H1 (cell line): ENCODE measurements at places on chromosomes 6 and 20.

DNA sequence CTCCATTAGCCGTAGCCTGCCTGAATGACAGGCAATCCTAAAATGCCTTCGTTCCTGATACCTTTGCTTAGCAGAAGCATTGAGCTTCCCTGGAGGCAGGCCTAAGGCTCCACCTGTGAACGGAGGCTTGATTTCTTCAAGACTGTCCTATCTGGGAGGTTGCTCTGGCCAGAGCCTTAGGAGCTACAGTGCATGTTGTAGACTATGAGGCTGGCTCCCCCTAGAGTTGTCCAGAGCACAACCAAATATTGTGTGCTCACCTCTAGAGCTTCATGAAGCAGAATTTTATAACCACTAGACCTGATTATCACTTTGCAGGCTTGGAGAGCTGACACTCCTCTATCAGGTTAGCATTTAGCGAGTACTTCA lies 217.8 kb downstream of the MAFB start:
- peak; percentile 17 for DNase-seq

DNA sequence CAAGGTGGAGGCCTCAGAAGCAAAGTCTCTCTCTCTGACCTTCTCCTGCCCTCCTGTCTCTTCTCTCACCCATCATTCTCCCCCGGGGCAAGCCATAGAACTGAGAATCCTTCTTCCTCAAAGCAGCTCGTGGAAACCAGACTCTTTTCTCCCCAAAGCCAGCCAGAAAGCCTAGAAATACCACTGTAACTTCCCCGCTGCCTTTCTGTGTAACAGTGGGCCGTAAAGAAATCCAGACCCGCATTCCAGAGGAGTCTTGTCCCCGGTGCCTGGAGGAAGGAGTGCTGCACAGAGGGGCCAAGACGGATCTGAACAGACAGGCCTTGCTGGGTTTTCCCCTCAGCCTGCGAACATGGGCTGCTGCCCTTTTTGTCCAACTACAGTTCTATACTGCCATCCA lies 977 bp upstream of the SLC22A2 start:
- DNase-seq: no peak

- DNase-seq: no peak
These were observed 41.9 kb upstream of the RNF8 start for GRCh38 chr6:37311741-37312473.

DNA sequence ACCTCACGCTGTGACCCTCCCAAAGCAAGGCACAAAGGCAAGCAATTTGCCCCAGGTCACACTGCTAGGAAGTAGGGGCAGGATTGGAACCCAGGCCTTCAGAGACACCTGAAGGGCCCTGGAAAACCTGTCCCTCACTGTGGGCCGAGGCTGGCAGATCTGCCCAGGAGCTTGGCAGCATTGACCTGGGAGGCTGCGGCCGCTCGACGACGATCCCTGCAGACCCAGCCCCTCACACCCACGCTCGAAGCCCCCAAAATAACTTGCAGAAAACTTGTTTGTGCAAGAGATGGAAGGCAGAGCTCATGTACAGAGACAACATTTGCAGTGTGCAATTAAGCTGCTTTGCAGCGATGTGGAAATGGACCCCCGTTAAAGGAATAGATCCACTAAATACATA lies 251.4 kb downstream of the TAF4 start:
- no peak for DNase-seq

GRCh38 chr20:62120990-62121775 lies 1.1 kb upstream of the LSM14B start:
- DNase-seq: no peak

DNA sequence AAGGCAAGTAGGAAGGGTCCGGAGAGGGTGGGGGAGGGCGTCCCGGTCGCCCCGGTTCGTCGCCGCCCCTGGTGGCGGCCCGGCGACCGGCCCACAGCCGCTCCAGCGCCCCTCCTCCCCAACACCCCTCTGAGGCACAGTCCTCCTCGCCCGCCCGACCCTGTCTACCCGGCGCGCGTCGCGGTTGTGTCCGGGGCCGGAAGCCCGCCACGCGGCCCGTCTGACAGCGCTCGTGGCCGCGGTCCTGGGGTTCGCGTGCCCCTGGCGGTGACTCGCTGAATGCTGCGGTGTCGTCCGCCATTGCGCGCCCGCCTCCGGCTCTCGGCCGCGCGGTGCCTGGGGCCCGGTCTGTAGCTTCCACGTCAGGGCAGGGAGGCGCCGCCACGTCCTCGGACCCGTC lies 335.3 kb upstream of the DEFB115 start:
- no peak for DNase-seq

GRCh38 chr20:24148372-24148771 lies 159.8 kb upstream of the GGTLC1 start:
- peak; percentile 14 for DNase-seq

GRCh38 chr6:66848244-66848953 lies 1141.4 kb upstream of the EYS start:
- DNase-seq: no peak

GRCh38 chr6:4608361-4609115 lies 167.7 kb upstream of the CDYL start:
- no peak for DNase-seq

DNA sequence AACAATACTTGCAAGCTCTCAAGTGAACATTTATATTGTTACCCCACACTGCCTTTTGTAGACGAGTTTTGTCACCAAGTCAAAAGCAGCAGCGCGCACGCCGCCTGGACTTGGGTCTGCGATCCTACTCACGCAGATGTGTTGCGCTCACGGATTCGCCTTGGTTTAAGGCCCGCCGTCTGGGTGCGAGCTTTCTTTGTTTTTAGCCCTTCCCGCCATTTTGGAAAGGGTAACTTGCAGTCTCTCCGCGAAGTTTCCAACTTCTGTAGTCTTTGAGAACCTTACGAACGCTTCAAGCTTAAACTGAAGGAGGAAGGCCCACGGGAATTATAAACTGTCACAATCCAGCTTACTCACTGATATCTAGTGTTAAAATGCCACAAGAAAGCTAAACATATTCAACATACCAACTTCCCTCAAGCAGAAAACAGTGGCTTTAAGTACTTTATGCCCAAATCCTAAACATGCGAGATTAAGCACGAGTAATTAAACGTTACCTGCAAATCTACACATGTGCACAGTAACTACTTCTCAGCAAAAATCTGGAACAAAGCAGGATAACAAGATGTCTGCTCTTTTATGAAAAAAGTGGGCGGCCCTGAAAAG lies 80.4 kb upstream of the BTN3A2 start:
- no peak for DNase-seq

DNA sequence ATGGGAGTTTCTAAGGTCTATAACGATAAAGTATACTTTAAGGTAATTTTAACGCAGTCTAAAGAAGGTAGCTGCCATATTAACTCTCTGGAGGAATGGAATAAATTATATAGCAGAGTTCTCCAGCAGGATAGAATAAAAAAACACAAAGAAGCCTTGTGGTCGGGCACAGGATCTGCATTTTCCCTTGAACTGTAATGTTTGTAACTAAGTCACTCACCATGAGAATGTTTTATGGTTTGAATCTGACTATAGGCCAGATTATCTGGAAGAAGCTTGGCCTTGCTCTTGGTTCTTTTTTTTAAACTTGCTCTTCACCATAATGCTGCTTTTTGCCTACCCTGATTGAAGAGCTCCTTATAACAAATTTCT lies 238.8 kb upstream of the NOX3 start:
- DNase-seq: no peak

GRCh38 chr6:81031416-81031815 lies 721.1 kb downstream of the TENT5A start:
- DNase-seq: no peak

DNA sequence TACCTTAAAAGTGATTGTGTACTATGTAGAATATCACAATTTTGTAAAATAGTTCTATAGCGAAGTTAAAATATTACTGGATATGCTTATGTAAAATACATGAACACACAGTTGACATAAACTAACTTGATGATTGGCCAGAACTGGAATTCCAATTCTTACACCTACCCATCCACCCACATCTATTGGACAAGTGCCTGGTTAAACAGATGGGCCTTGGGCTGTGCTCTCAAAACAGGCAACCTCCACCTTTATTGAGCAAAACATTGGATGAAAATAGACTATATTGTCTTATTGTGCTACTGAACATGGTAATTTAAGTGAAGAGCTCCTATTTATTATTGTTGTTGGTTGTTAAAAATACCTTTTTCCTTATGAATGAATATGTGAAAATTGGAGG lies 154.0 kb upstream of the FLRT3 start:
- no peak for DNase-seq

- DNase-seq: no peak
These were observed 71.4 kb upstream of the MAFB start for GRCh38 chr20:40760399-40760798.

DNA sequence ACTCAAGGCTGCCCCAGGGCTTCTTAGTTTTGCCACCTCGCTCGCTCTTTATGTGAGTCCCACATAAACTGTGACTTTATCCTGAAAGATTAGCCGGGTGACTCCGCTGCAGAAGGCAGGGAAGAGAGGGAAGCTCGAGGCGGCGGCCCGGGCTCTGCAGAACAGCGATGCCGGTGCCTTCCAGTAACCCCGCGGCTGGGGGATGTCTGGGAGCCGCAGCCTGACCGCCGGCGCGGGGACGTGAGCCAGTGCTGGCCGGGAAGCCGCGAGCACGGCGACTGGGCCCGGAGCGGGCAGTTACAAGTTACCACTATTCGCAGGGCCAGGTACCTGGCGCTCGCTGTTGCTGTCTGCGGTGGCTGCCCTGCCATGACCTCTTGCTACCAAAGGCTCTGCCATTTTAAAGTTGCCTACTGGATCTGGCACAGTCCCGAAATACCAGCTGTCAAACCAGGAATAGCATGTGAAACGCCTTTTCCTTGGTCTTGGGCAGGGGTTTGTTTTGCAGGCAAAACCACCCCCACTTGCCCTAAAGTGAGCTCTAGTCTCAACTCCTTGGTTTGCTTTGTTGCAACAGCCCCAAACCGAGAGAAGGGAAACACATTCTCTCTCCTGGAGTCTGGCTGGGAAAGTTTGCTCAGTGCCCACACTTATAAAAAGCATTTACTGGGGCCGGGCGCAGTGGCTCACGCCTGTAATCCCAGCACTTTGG lies 124.0 kb upstream of the SLC2A12 start:
- DNase-seq: no peak

DNA sequence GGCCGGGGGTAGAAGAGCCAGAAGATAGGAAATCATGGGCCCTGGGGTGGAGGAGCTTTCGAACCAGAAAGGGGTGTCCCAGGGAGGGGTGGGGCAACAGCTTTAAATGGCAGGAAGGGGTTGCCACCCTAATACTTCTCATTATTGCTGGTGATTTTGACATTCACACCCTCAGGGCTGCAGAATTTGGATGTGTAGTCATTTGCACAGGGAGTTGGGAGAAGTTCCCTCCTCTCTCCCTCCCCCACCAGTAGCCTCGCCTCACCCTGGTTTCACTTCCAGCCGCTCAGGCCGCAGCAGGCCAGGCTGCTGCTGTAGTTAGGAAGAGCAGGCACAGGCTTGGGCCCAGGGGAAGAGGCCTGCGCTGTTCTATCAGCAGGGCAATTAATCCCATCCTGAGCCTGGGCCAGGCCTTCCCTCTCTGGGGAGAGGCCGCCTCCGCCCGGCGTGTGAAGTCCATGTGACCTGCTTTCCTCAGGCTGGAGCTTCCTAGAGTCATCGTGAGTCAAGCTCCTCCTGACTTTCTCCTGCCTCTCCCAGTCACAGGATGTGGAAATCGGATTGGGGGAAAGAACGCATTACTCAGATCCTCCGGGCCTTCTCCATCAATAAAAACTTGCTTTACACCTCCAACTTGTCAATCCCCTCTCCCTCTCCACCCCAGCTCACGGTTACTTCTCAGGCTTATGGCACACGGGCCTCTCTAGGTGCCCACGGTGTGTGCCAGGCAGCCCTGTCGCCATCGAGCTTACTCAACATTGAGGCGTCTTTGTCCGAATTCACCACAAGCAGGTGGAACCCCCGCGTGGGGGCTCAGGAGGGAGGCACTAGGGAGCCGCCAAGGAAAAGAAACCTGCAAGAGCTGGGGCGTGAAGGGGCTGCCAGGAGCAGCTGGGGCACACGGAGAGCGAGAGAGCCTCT lies 7.8 kb downstream of the ADTRP start:
- no peak for DNase-seq

DNA sequence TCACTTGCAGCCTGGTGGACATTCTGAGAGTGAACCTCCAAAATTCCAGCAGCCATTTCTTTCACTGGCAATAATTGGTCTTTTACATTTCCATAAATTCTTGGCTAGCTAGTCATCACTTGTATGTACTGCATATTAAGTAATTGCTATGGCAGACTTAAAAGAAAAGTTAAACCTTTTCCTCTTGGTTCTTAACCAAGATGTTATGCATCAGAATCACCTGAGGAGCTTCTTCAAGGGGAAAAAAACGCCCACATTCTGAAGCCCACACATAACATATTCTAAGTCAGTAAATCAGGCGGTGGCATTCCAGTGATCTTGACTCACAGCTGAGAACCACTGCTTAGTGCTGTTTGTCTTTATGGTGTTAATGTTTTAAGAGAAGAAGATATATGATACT lies 37.0 kb downstream of the CDC40 start:
- DNase-seq: no peak

- peak; percentile 13 for DNase-seq
These were observed 46.4 kb downstream of the MOCS1 start for GRCh38 chr6:39887692-39888450.

GRCh38 chr6:63795006-63795405 lies 159.4 kb downstream of the PHF3 start:
- DNase-seq: no peak

GRCh38 chr20:57261457-57262251 lies 4.8 kb downstream of the BMP7 start:
- no peak for DNase-seq

DNA sequence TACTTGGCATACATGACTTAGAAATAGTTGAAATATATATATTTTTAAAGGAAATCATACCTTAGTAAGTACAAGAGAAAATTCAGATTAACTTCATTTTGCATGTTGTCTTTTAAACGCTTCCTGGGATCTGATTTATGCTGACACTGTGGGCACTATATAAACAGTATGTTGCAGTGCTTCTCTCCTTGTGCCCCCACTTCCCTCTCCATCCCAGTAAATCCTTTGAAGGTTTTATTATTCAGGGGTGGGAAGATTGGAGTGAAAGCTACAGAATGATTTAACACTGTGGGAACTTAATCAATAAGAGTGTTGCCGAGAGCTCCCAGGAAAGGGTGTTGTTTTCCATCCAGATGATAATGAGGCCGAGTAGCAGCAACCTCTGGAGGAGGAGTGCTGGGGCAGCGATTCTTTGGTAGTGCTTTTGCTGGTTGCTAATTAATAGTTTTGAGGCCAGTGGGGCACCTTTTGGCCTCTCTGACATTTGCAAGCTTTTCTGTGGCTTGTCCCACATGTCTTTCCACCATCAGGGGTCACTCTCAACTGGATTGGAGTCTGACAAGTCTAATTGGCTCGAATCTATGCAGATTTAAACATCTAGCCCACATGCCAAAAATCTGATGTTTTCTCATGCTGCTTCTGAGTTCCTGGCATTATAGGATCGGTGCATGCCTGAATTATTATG lies 183.0 kb upstream of the MMS22L start:
- DNase-seq: peak; percentile 7

GRCh38 chr6:150537893-150538292 lies 61.8 kb upstream of the PLEKHG1 start:
- DNase-seq: no peak

- DNase-seq: peak; percentile 72
These were observed at the start of gene METTL24 for GRCh38 chr6:110357664-110358552. Gene METTL24 (minus strand): TSS chr6:110358349. CDS start chr6:110358272, 77 bp downstream.
